Activated CD8-positive, alpha-beta T cell treated with anti-CD3 and anti-CD28 coated beads for 36 hours (primary cell): ENCODE measurements at places on chromosomes 11 and 22. TPM values are rescaled to one million over a fixed set of nuclear protein-coding genes. Genes with fewer than 3 reads are reported as not detected.

Gene SLC25A1
- 57.6 TPM for total RNA-seq

Gene LPXN
- total RNA-seq: 139 TPM

Gene CD248
- 16.8 TPM for total RNA-seq

Gene PRR33
- total RNA-seq: 0.20 TPM

Gene ART1
- not detected for total RNA-seq

Gene CCDC81
- 0.83 TPM for total RNA-seq

Gene AIP
- 145 TPM for total RNA-seq

Gene HBB
- not detected for total RNA-seq

Gene PRG2
- 0.43 TPM for total RNA-seq
